ENCODE measurements at places on chromosomes 7 and 10. TPM values are rescaled to one million over a fixed set of nuclear protein-coding genes. Genes with fewer than 3 reads are reported as not detected.

- DNase-seq = no peak
Measured at GRCh38 chr7:116583653-116584052, 58.8 kb downstream of the CAV1 start.

- DNase-seq = peak; percentile 73
Measured at GRCh38 chr7:2440608-2441245, 35.5 kb downstream of the GRIFIN start.

DNA sequence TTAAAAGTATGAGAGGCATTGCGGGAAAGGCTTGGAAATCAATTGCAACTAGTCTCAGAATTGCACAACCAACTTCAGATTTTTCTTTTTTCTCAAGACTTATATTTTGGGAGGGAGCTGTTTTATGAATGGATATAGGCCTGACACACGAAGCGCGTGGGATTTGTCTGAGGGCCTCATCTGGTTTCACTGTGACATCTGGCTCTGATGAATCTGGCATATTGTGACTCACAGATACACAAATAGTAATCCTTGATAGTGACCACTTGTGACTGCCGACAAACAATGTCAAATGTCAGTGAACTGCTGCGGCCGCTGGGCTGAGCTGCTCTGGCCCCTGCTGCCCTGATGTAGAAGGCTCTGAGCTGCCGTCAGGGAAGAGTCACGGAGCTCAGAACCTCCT lies 655.1 kb downstream of the INHBA start:
- no peak for DNase-seq

- DNase-seq = no peak
Measured at GRCh38 chr10:33012306-33012705, 54.3 kb upstream of the ITGB1 start.

DNA sequence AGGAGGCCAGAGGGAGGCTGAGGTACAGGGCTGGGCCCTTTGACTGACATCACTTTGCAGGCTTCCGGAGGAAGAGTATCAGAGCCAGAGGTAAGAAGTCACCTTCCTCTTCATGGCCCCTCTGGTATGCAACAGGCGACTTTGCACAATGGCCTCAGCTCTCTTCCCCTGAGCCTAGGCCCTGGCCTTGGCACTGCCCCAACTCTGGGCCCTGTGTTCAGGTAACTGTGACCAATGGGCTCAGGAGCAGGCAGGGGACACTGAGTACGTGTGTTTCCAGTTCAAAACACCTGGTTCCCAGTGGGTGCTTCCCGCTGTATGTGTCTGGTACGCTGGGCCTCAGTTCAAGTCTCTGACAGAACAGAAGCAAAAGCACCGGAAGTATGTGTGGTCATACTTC lies 12.1 kb upstream of the PAX2 start:
- DNase-seq = no peak

- no peak for DNase-seq
Measured at GRCh38 chr7:106370542-106370941, 85.8 kb upstream of the NAMPT start.

DNA sequence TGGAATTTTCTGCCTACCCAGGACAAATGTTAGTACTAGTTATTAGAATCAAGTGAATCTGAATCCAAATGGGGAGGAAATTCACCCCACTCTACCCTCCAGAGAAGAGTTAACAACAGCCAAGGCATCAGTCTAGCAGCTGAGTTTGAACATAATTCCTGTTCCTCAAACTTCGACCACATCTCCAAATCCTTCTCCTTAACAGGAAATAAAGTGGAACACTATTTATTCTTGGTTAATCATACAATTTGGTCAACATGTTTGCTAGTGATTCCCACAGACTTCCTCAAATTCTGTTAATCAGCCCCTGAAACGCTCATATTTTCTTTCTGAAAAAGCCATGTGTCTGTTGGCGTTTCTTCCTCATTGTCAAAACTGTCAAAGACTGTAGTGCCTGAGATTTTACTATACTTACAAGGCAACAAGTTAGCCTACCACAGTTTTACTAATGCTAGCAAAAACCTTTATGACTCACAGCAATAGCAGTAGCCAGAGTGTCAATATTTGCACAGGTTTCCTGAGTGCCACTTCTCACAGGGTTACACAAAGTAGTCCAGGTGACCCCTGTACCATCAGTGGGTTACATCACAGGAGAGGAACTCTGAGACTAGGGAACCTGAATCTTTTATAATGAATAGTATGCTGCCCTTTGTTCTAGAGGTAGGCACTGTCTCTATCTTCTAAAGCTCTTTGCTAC lies 202.9 kb downstream of the GRM3 start:
- peak; percentile 73 for DNase-seq

DNA sequence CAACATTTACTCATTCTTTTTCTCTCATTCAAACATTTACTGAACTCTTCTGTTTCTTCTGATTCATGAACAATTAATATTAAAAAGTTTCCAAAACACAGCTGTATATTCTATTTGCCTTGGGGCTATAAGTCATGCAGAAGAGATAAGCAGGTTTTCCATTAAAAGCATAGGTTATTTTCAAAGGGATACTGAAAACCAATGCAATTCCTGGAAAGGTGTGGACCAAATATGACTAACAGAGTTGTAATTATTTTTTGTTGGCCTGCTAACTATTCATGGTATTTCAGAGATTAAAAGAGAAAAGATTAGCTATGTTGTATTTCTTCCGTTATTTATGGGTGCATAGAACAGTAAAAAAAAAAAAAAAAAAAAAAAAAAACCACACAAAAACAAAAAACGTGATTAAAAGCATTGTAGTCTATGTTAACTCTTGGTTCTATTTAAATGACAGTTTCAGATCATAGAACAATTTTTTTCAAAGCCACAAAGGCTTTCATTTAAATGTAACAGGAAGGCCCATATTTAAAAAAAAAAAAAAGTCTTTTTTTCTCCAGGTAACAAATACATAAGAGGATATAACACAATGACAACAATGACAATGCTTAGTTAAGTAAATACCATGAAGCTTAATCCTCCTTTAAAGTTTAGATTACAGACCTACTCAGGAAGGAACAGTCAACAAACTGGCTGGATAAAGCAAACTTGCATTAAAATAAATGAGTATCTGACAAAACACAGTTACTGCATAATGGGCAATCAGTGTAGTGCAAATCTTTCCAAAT lies 1042.9 kb downstream of the GATA3 start:
- DNase-seq = no peak

DNA sequence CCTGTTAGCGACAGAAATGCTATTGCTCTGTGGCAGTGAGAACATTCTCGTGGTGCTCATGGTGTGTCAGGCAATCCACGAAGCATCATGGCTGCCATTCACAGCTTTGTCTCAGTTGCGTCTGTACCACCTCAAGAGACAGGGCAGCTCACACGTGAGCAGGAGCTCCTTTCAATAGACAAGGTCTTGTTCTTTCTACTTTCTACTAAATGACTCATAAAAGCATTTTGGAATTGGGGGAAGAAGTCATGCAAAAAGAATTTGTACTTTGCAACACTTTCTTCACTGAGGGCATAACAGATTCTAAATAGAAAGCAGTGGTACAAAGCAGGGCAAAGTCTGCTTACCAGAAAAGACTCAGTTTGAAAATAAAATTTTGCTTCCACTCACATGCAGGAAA lies 638.5 kb downstream of the PHTF2 start:
- DNase-seq = no peak

PDZD7 gene
- 0.83 TPM for polyA plus RNA-seq

DNA sequence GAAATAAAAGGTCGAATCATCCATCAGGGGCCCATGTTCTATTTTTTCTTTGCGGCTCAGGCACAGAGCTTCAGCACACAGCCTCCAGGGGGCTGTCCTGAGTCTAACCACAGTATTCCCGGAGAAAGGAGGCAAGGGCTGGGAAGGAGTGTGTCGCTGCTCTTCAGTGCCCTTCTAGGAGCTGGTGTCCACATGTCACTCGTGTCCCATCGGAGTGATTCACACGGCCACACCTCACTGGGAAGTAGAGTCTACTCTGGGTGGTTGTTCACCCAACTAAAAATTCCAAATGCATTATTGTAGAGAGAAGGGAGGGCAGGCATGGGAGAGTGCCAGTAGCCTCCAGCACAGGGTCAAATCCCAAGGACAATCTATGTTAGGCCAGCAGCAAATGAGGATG lies 114.8 kb upstream of the LANCL2 start:
- no peak for DNase-seq

DNA sequence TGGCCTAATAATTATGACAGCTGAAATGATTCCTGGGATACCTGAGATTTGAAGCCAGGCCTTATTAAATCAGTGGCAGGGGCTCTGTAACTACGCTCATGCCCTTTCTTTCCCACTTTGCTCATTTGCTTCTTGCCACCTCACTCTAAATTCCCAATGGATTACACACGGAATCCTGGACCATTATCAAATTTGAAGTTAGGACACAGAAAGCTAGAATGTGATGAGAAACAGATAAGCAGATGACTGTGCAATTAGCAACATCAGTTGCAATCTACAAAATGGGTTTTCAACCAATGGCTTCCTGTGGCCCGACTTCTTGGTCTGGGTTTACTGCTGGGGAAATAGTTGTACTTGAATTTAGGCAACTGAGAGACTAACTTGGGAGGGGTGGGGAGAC lies 374.3 kb downstream of the INHBA start:
- no peak for DNase-seq

DNA sequence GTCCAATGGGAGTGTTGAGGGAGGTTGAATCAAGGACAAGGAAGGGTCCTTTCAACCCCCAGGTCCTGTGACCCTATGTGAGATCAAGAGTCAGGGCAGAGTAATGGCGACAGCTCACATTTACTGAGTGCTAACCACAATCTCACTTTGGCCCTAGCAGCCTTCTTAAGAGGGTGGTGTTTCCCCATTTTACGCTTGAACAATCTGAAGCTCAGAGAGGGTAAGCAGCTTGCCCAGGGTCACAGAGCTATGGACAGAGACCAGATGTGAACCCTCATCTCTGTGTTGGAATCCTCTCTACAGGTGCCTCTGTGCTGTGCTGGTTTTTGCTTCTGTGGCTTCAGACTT lies 102.0 kb downstream of the GRK5 start:
- no peak for DNase-seq

DNA sequence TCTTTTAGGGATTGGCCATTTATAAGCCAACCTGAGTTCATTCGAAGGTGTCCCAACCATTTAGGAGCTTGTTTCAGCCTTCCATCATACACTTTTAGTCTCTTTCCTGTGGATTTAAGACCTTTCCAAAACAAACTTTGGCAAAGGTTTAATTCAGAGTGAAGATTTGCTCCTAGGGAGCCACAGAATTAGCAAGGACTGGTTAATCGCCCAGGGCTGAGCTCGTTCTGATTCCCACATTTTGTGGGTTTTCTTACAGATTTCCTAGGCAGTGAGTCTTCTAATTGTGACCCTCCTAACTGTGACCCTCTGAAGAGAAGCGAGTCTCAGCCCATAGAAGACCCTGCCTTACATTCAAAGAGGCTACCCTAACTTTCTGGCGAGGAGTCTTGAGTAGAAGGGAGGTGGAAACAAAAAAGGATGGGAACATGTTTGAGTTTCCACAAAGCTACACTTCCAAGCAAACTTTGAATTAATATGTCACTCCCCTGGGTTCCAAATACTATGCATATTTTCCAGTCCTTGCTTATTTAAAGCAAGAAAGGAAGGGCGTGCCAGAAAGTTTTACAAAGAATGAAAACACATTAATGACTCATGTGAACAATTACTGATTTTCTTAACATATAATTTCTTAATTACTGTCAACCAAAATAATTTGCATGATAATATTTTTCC lies 118.3 kb downstream of the ARID5B start:
- no peak for DNase-seq

- no peak for DNase-seq
Measured at GRCh38 chr7:101828301-101829020, 11.0 kb downstream of the CUX1 start.

Measured in lung (tissue), 17 donors.